Activated T-helper 2 cell treated with anti-CD3 and anti-CD28 coated beads, Interferon-gamma antibody, Interleukin-2, Interleukin-4, amounts not matched to agents 10 μg/mL and 5 μg/mL and 100 μg/mL, durations not matched to agents 14 hours and 24 hours and 36 hours (primary cell): ENCODE measurements at places on chromosomes 6 and 20.

GRCh38 chr6:56572788-56573471 lies 69.8 kb downstream of the DST start:
- DNase-seq = no peak

DNA sequence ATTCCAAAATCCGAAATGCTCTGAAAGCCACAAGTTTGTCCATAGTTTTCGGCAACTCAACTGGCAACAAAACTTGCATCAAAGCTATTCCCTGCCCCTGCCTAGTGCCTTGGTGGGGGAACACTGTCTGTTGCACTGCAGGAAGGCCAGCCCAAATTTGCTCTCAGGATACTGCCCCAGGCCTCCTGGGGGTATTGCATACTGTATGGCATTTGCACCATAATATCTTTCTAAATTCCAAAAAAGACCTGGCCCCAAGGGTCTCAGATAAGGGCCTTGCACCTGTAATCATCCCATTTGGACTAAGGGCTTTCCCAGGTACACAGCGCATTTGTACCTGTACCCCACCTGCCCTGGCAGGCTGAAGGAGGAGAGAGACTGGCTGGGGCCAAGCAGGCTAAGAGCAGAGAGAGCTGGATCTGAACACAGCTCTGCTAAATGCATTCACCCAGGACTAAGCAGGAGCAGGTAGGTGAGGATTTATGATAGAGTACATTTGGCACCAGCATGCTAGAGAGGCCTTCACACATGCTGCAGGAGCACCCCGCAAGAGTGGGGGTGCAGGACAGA lies 4.0 kb upstream of the GRM4 start:
- no peak for DNase-seq

DNA sequence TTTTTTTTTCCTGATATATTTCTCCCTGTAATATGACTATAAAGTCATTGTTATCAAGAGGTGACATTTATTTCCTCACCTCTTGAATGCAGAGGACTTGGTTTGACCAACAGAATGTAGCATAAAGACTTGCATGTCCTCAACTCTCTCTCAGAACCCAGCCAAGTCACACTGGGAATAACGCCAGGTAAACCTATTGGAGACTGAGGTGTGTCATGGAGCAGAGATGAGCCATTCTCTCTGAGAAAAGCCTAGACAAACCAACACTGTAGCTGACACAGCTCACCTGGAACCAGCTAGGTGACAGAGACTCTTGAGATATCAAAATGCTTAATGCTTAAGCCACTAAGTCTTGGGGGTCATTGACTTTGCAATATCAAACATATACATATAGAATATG lies 533.6 kb downstream of the HAO1 start:
- no peak for DNase-seq

- DNase-seq = no peak
These were observed 101.3 kb downstream of the QRSL1 start for GRCh38 chr6:106730718-106731117.

DNA sequence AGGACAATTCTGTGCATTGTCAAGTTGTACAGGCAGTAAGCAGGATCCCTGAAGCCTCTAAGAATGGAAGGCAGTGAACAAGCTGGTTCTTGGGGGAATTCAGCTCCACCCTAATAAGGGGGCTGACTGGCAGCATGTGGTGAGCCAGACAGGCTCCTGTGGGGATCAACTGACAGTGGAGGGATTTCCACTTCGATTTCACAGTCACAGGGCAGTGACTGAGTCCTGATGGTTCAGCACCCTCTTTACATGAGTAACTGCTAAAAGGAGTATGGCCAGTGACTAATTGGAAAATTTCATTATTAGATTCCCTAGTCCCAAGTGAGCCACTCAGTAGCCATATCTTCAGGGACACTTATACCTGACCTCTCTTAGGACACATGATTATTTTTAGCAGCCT lies 78.4 kb downstream of the NDUFAF5 start:
- DNase-seq = no peak

GRCh38 chr20:44027343-44028002 lies 112.8 kb downstream of the TOX2 start:
- DNase-seq = no peak

- no peak for DNase-seq
These were observed 24.6 kb downstream of the MANBAL start for GRCh38 chr20:37314099-37314498.

- DNase-seq = no peak
These were observed 148.6 kb upstream of the MAN1A1 start for GRCh38 chr6:119497988-119498727.

DNA sequence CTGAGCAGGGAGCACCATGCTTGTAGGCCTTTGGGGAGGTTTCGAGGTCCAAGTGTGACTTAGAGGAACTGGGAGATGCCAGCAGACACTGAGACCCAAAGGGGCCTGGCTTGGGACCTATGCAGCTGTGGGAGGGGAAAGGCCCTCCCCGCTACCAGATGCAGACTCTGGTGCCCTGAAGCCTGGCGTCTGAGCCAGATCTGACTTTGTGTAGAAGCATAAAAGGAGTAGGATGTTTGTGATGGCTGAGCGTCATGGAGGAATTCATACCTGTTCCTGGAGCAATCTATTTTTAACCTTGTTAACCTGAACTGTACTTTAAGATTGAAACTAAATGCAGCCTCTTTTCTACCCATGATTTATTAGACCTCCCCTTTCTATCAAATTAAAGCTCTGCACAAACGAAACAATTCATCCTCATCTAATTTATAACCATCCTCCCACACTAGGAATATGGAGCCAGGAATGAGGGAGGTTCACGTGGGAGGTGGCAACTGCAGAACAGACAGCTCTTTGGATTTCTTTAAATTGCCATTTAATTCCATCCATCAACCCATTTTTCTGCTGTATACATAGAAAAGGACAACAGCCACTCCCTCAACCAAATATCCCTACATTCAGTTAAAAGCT lies 172.6 kb upstream of the AGPAT4 start:
- DNase-seq = no peak

GRCh38 chr6:17556014-17556413 lies 44.1 kb upstream of the FAM8A1 start:
- no peak for DNase-seq

- DNase-seq = no peak
These were observed 15.4 kb downstream of the IGF2R start for GRCh38 chr6:159984268-159984786.

DNA sequence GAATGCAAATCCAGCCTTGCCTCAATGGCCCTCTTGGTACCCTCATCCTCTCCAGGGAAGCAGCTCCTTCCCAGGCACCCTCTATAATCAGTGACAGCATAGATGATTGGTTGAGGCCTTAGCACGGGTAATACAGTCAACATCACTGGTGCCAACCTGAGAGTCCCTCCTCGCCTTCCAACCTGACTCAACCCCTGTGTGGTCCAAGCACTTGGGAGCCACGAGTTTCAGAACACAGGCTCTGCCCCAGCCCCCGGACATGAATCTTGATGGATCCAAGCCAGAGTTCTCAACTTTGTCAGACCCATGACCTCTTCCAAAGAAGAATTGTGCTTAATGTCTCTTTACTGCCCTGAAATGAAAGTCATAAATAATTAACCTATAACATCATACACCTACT lies 213.9 kb downstream of the PREX1 start:
- no peak for DNase-seq
